ENCODE measurements at places on chromosomes 5 and 9. TPM values are rescaled to one million over a fixed set of nuclear protein-coding genes. Genes with fewer than 3 reads are reported as not detected.

The NR5A1 gene
- total RNA-seq, result not detected

The CATSPER3 gene
- total RNA-seq, result 0.34 TPM

The FBP1 gene
- not detected for total RNA-seq

The SPINK6 gene
- not detected for total RNA-seq

The OR1Q1 gene
- total RNA-seq, result not detected

The ROPN1L gene
- 0.55 TPM for total RNA-seq

The SEMA5A gene
- total RNA-seq, result 0.62 TPM

The TAF11L10 gene
- total RNA-seq, result not detected

The HMCN2 gene
- not detected for total RNA-seq

The RNF208 gene
- total RNA-seq, result 10.1 TPM

The SARDH gene
- 1.1 TPM for total RNA-seq

The SLC6A19 gene
- total RNA-seq, result not detected

The FRMD3 gene
- total RNA-seq, result 0.34 TPM

The SLC2A6 gene
- 6.1 TPM for total RNA-seq

The C9orf153 gene
- total RNA-seq, result 0.41 TPM

The CERT1 gene
- 38.6 TPM for total RNA-seq

The B4GALT1 gene
- total RNA-seq, result 60.6 TPM

The ARL10 gene
- total RNA-seq, result 22.3 TPM

The GTF3C5 gene
- total RNA-seq, result 81.6 TPM

The SNCB gene
- not detected for total RNA-seq

The TMEM252 gene
- total RNA-seq, result not detected

The TESK1 gene
- total RNA-seq, result 44.5 TPM

The ADCY2 gene
- not detected for total RNA-seq

The PTPRD gene
- 1.5 TPM for total RNA-seq

The PCDHGB7 gene
- 0.23 TPM for total RNA-seq

The PCDHGA9 gene
- 0.23 TPM for total RNA-seq

The MEIKIN gene
- total RNA-seq, result not detected
